Effector memory CD8-positive, alpha-beta T cell (primary cell): ENCODE measurements at places on chromosomes 5 and 9.

DNA sequence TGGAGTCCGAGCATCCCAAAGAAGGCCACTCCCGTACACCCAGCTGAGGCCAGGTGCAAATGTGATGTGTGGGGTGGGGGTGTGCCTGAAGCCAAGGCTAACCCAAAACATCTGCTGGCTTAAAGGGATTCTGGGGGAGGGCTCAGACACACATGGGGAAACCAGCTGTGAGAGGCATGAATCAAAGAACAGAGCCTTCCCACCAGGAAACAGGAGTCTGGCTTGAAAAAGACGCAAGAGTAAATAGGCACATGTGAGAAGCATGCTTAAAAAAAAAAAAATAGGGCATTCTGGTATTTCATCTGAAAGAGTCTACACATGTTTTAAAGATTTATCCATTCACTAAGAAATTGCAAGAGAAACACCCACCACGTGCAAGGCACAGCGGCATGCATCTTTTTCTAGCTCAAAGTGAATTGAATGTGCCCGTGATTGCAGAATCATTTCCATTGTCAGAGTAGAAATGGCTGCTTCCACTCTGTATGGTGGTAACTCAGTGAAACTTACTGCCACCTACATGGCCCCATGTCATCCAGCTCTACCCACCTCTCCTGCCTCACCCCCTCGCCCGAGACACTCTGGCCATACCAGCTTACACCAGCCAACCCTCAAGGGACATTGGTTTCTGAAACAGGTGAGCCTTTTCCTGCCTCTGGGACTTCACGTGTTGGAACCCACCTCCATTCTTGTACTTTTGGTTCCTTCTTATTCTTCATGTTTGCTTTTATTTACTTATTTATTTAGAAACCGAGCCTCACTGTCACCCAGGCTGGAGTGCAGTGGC is 71.5 kb downstream of the SEMA5A start:
- DNase-seq = no peak

DNA sequence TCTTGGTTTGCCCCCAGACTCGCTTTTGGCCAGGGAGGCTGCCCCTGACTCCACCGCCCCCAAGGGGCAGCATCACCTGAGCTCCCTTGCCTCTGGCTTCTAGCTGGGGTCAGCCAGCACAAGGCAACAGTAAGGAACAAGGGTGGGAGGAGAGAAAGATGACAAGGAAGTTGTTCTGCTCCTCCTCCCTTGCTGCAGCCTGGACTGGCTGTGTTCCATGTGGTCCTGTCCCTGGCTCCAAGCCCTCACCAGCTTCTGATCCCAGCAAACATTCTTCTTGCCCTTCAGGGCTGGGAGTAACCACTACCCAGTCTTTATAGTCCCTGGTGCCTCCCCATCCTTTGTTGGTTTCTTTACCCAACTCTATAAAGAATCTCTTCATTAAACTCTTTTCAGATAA is 100.3 kb upstream of the SPIN1 start:
- DNase-seq = no peak

GRCh38 chr5:170642776-170643436 is 139.1 kb downstream of the KCNIP1 start:
- no peak for DNase-seq

GRCh38 chr9:84542554-84542953 is 127.0 kb upstream of the NTRK2 start:
- no peak for DNase-seq

GRCh38 chr5:111472579-111472978 is 39.8 kb downstream of the STARD4 start:
- no peak for DNase-seq

GRCh38 chr5:110179321-110179720 is 489.6 kb downstream of the MAN2A1 start:
- DNase-seq = no peak

GRCh38 chr5:143154510-143155370 is 248.7 kb downstream of the NR3C1 start:
- DNase-seq = no peak

GRCh38 chr9:127640908-127641545 is 28.9 kb downstream of the STXBP1 start:
- DNase-seq = no peak
